HTR-8/SVneo (cell line): ENCODE measurements at places on chromosomes 13 and 19.

GRCh38 chr13:44306371-44307192 lies 67.0 kb upstream of the SERP2 start:
- DNase-seq: peak; percentile 26

DNA sequence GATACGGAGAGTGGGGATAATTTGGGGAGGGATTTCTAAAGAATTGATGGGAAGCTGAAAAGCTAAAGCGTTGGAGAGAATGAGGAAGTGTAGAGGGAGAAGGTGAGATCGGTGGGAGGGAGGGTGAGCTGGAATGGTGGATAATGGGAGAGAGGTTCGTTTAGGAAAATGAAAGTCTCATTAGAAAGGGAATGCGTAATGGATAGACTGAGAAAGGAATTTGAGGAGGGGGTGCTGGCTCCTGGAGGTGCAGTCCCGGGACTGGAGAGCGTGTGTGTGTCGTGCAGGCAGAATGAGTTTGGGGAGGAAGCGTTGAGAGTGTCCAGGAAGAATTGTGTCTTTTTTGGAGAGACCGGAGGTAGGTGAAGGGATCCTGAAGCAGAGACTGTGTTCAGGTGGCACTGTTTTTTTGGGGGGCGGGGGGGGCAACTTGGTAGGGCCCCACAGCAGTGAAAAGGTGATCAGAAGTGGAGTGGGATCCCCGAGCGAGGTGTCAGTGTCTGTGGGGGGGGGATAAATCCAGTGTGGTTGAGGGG lies 1.4 kb downstream of the ACTN4 start:
- no peak for DNase-seq

DNA sequence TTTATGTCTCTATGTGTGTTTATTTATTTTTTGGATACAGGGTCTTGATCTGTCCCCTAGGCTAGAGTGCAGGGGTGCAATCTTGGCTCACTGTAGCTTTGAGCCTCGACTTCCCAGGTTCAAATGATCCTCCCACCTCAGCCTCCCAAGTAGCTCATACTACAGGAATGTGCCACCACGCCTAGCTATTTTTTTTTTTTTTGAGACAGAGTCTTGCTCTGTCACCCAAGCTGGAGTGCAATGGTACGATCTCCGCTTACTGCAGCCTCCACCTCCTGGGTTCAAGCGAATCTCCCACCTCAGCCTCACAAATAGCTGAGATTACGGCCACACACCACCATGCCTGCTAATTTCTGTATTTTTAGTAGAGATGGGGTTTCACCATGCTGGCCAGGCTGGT lies 5.0 kb upstream of the ANGPTL4 start:
- DNase-seq: no peak

DNA sequence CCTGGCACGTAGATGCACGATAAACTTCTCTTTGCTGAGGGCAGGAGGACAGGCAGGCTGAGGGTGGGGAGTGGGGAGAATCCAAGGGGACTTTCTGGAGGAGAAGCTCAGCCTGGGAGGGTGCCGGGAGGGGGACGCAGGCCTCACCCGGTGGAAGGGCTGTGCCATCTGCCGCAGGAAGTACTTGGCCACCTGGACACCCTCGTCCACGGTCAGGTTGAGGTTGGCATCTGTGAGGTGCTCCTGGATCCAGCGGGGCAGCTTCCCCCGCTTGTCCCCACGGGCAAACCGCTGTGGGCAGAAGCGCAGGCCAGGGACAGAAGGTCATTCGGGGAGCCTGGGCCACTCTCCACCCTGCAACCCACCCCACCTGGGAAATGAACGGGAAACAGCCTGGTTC lies 11.5 kb downstream of the KLC3 start:
- no peak for DNase-seq

DNA sequence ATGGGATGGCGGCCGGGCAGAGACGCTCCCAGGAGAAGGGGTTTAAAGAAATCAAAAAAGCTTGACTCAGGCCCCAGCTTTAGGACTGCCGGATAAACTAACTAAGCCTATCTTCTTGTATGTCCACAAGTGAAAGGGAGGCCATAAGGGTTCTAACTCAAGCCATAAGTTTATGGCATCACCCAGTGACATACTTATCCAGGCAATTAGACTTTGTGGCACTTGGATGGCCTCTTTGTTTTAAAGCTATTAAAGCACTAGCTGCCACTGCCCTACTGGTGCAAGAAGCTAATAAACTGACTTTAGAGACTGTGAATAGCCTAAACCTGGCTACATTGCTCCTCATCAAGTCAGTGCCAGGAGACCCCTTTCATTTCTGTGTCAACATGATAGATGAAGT lies 102.0 kb downstream of the ZNF429 start:
- DNase-seq: no peak
